Right renal pelvis (tissue), 4 donors: ENCODE measurements at places on chromosomes 3 and 15.

DNA sequence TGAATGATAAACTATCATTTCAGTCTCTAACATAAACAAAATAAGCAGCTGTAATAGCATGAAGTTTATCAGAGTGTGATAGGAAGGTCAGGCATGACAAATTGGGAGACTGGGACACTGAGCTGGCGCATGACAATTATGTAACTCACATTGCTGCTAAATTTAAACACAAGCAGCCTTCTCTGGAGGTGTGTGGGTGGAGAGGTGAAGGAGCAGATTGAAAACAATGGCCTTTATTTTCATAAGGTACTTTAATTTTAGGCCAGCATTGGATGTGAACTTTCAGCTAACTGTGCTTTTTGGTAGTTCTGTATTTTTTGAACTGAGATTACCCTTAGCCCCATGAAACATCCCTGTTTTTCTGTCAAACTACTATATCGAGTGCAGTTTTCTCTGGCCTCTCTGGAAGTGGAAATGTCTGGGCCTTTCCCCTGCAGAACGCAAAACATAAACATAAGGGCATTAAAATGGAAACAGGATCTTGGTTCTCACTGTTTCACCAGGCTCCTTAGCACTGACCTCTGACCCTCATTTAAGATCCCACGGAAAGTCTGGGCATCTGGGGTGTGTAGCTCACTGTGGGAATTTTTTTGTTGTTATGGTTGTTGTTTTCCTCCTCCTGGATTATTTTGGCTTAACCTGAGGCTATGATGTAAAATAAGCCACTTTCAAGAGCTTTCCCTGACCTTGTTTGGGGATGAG lies 160.1 kb upstream of the DPH6 start:
- no peak for DNase-seq

GRCh38 chr3:142009029-142009428 lies 132.6 kb downstream of the ATP1B3 start:
- no peak for DNase-seq

- DNase-seq: no peak
Measured at GRCh38 chr3:4584456-4585249, 91.5 kb downstream of the ITPR1 start.

DNA sequence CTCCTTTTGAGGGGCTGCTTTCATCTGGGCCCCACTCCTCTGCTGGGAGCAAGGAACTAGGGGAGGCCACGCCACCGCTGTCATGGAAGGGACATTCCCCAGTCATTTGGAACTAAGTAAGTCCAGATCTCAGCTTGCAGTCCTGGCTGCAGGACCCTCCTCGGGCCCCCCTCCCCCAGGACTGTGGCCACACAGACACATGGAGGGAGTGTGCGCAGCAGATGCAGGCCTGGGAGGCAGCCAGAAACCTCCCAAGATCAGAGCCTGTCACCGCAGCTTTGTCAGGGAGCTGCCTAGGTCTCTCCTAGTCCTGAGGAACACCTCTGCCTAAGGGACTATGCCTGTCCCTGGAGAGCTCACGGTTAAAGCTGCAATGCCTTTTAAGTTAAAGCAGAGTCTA lies 7.3 kb upstream of the SEMA3F start:
- no peak for DNase-seq

DNA sequence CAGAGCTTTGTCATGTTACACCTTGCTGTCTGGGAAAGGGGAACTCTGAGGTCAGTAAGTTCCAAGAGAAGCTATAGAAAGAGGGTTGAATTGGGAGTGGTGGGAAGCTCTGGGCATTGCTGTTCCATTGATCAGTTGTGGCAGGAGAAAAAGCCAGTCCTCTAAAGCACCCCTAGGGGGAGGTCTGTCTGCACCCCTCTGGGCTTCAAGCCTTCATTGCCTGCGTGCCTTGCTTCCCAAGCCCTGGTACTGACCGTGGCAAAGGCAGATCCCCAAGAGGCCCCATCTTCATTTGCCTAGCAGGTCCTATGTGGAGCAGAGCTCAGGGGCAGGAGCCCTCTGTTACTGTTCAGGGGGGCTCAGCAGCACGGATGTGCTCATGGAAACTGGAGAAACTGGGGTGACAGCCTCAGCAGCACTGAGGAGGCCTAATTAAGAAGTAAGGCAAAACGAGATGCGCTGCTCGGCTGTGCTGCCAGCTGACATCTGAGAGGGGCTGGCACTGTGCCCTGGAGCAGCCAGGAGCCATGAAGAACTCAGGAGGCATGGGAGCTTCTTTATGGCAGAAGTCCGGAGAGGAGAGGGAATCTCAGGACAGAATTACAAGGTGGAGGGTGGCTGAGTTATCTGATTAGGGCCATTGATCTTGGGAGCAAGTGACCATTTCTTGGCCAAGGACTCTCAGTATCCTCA lies 270.9 kb downstream of the RPLP1 start:
- no peak for DNase-seq

- DNase-seq: no peak
Measured at GRCh38 chr3:115662356-115662755, 39.0 kb downstream of the GAP43 start.

DNA sequence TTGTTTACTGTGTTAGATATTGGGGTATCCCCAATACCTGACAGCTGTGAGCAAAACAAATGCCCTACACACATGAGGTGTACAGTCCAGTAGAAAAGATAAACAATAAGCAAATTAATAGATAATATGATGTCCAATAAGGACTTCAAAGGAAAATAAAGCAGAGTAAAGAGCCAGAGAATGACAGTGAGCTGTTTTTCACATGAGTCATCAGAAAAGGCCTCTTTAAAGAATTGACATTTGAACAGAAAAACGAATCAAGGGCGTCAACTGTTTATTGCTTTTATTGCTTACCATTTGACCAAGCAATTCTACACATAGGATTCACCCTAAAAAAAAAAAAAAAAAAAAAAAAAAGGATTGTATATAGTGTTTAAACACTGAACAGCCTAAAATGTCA lies 96.6 kb upstream of the FLNB start:
- DNase-seq: no peak

DNA sequence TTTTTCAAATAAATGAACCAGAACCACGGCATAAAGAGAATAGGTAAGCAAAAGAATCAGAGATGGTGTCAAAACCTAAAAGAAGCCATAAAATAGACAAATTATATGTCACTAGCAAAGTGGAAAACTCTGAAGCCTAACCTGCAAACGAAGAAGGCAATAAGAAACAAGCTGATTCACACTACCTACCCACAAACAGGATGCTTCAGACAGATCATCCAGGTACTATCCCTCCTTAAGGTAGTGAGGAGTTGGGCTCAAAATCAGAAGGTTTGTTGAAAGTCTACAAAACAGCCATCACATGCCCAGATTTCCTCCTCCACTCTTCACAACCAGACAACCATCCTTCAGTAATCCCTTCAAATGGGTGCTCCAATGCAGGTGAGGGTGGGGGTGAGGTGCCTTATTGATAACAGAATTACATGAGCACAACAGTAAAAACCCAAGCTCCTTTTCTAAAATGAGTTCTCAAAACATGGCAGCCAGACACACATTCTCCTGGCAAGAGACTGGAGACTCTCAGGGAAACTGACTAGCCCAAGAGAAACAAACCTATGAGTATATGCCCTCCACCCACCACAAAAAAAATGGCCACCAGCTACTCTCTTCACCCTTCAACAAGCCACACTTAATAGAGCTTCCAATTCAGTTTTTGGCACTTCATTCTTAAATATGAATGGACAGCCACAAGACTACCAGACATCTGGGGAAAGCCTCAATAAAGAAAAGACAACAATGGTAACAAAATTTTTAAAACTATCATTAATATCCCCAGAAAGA lies 6.4 kb downstream of the KPNA1 start:
- no peak for DNase-seq

- no peak for DNase-seq
Measured at GRCh38 chr3:140189976-140190375, 255.0 kb downstream of the CLSTN2 start.

DNA sequence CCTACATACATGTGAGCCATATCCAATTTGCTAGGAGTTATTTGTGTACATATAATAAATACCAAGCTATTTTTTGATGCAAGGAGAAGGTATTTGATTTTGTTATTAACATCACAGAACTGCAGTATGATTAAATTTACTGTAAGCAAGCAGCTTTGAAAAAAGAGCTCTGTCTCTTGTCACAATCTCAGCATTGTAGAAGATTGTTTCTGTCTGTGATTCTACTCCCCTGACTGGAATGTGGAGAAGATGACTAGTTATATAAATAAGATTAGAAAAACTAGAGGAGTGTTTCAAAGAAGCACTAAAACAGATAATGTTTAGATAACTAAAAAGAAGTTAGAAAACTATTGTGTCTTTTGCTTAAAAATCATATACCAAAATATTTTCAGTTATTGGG lies 17.1 kb upstream of the DCBLD2 start:
- no peak for DNase-seq

- DNase-seq: no peak
Measured at GRCh38 chr15:71306538-71306937, 191.3 kb downstream of the THSD4 start.
